ENCODE measurements at places on chromosomes 1 and 21. TPM values are rescaled to one million over a fixed set of nuclear protein-coding genes. Genes with fewer than 3 reads are reported as not detected.

GRCh38 chr1:9733160-9733789, 81.7 kb downstream of the PIK3CD start:
- peaks cover 59% of the 10 kb centered on the region for H3K36me3 ChIP-seq
- no peak for DNase-seq
- H3K4me1 ChIP-seq = peaks cover 36% of the 10 kb centered on the region
- H3K4me3 ChIP-seq = no peak overlapping the region

GRCh38 chr21:45537111-45537745, 5.0 kb downstream of the SLC19A1 start:
- peaks cover 29% of the 10 kb centered on the region for H3K4me1 ChIP-seq
- DNase-seq = no peak
- peaks cover 17% of the 10 kb centered on the region for H3K36me3 ChIP-seq
- H3K27me3 ChIP-seq = no peaks in the 10 kb centered on the region

DNA sequence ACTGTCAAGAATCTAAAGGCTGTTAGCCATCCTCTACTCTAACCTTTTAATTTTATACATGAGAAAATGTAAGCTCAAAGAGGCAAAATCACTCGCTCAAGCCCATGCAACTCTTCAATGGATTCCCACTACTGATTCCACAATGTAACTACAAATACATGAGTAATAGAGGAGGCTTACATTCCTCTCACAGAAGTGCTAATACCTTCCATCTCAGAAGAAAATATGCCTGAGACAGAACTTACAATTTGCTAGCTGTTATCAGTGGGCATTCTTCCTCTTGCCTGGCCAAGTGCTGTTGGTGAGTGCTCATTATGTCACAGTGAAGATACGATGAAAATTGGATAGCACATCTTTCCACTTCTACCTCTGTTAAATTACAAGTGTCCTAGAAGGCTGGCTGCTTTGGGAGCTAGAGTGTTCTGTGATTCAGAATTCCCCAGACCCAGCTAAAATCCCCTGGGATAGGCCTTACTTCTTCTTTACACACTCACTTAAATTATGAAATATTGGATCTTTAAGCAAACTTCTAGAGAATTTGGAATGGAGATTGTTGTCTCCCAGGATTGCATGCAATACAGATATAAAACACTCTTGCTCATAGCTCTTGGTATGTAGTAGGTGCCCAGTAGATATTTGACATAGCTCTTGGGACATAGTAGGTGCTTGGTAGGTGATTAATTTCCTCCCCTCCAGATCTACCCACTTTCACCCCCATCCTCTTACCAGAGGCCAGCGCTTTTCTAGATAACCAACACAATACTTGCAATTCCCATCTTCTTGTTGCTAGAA, 24.1 kb downstream of the BCL9 start:
- H3K36me3 ChIP-seq = no peaks in the 10 kb centered on the region
- no peak overlapping the region for H3K4me3 ChIP-seq
- no peak overlapping the region for H3K27ac ChIP-seq
- H3K4me1 ChIP-seq = peaks cover 12% of the 10 kb centered on the region
- no peaks in the 10 kb centered on the region for H3K27me3 ChIP-seq
- no peak for DNase-seq

DNA sequence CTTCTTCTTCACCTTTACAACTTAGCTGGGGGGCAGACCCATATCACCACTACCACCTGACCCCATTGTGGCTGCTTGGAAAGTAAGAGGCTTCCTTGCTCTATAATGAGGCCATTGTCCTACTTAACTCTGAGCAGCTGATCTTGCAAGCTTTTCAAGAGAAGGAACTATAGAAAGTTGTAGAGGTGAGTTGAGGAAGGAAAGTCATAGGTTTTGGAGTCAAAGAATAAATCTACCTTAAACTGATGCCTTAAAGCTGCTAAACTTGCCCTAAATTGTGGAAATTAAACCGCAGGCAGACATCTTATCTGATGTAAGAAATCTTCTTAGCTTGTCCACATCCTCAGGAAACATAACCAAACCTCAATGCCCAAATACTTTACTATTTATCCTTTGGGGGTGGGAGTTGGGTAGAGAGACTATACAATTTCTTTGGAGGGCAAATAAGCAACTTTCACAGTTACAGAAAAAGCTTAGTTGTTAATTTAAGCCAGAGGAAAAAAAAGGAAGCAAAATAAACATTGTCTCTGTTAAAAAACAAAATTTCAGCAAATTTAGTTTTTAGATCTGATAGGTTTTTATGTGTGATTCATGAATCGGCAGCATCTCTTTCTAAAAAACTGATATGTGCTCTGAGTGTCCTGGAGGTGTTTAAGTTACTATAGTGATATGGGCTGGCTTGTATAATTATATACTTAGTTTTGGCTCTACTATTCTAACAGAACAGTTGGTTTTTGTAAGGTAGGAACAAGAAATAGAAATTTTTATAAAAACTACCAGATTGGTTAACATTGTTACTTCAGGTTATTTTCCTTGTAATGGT, 4.7 kb downstream of the IL23R start:
- peaks cover 70% of the 10 kb centered on the region for H3K4me1 ChIP-seq
- peaks cover 52% of the 10 kb centered on the region for H3K36me3 ChIP-seq
- H3K27ac ChIP-seq = peak overlapping the region; percentile 99

Gene SPRR2G
- total RNA-seq = not detected

Gene GIPC2
- 0.17 TPM for total RNA-seq

DNA sequence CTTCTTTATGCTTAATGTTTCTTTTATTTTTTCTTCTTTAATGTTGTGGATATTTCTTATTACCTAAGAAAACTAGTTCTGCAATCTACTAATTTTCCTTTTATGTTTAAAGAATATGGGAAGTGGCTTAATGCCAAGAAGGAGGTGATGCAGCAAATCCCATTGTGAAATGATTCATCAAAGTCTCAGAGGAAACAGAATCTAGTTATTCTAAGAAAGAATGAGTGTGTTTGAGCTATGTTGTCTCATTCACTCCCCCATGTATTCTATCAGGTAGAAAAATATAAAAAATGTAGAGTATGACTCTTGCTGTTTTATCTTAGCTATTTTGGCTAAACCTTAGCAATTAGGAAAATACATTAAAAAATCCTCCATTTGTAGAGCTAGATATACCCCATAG, 659.9 kb upstream of the RGS18 start:
- no peak overlapping the region for H3K4me3 ChIP-seq
- H3K4me1 ChIP-seq = no peaks in the 10 kb centered on the region

Gene GPR37L1
- total RNA-seq = not detected

DNA sequence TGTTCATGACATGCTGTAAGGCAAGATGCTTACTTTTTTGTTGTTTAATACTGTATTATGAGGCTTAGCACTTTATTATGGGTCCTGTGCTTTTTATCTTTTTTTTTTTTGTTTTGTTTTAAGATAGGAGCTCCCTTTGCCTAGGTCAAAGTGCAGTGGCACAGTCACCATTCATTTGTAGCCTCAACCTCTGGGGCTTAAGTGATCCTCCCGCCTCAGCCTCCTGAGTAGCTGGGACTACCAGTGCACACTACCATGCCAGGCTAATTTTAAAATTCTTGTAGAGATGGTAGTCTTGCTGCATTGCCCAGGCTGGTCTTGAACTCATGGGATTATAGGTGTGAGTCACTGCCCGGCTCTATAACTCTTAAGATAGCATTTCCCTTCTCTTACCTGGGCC, 4.6 kb downstream of the UBAP2L start:
- H3K4me1 ChIP-seq = peaks cover 50% of the 10 kb centered on the region
- no peak overlapping the region for H3K4me3 ChIP-seq
- peaks cover 53% of the 10 kb centered on the region for H3K36me3 ChIP-seq
- no peak overlapping the region for H3K27ac ChIP-seq
- DNase-seq = no peak

- H3K27me3 ChIP-seq = no peaks in the 10 kb centered on the region
- H3K27ac ChIP-seq = no peak overlapping the region
- peaks cover 6% of the 10 kb centered on the region for H3K36me3 ChIP-seq
- H3K4me1 ChIP-seq = no peaks in the 10 kb centered on the region
These were observed 85.8 kb downstream of the GPR161 start for GRCh38 chr1:168050880-168051279.

Gene PRDM16
- total RNA-seq = not detected

GRCh38 chr1:52876843-52877242, 34.3 kb downstream of the ZYG11A start:
- no peak overlapping the region for H3K4me3 ChIP-seq
- H3K4me1 ChIP-seq = no peaks in the 10 kb centered on the region
- DNase-seq = no peak

Gene TLCD4
- total RNA-seq = 0.21 TPM

GRCh38 chr1:231106347-231106746, 55.5 kb upstream of the TRIM67 start:
- DNase-seq = no peak
- no peak overlapping the region for H3K4me3 ChIP-seq
- H3K27me3 ChIP-seq = peaks cover 15% of the 10 kb centered on the region

DNA sequence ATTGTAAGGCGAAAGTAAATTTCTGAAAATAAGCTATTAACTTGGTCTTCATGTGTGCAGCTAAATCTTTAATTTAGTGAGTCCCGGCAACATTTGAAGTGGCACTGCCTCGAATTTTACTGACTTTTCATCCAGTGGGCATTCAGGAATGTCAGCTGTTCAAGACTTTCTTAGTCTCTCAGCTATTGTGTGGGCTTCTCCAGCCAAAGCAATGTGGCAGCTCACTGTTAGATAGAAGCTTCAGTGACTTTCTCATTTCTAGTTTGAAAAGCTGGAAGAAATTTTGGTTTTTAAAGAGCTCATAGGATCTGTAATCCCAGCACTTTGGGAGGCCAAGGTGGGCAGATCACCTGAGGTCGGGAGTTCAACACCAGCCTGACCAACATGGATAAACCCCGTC, 44.3 kb upstream of the FAM89A start:
- H3K4me1 ChIP-seq = no peaks in the 10 kb centered on the region
- H3K27me3 ChIP-seq = peaks cover 9% of the 10 kb centered on the region
- H3K36me3 ChIP-seq = no peaks in the 10 kb centered on the region
- no peak overlapping the region for H3K27ac ChIP-seq
- H3K4me3 ChIP-seq = no peak overlapping the region

Gene KMO
- total RNA-seq = not detected

Gene AP4B1
- total RNA-seq = 41.4 TPM

DNA sequence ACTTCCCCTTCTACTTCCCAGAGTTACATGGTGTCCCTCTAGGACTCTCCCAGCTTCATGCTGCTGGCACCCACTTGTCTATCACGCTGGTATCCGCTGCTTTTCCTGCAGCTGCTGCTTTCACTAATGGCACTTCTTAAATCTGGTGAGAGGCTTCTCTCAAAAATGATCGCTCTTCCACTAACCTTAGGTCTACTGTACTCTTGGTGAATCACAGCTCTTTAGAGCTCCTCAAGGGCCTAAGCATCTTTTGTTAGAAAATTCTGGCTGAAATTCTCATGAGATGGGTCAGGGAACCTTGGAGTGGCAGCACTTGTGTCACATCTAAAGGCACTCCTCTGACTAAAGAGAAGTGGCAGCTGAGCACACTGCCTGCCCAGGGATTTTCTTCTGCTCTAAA, 32.1 kb downstream of the ZMYND12 start:
- H3K36me3 ChIP-seq = no peaks in the 10 kb centered on the region
- H3K27me3 ChIP-seq = peaks cover 3% of the 10 kb centered on the region
- H3K4me1 ChIP-seq = no peaks in the 10 kb centered on the region
- H3K4me3 ChIP-seq = no peak overlapping the region
- H3K27ac ChIP-seq = no peak overlapping the region

Gene AADACL3
- not detected for total RNA-seq

DNA sequence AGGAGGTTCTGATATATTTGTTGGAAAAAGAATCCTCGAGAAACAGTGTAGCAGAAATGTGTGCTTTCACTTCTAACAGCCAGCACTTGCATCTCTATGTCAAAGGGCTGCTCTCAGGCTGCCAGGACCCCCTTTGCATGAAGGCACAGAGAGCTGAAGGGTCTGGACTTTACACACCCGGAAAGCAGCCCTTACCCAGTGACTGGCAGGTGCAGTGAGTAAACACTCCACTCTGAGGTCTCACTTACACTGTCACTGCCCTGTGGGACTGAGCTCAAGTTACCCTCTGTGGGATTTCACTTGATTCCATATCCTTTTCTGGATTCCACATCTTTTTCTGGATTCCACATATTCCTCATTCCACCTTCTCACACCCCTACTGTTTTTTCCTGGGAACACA, 40.8 kb upstream of the PPP2R5A start:
- H3K27me3 ChIP-seq = no peaks in the 10 kb centered on the region
- H3K27ac ChIP-seq = no peak overlapping the region
- H3K4me1 ChIP-seq = no peaks in the 10 kb centered on the region
- H3K4me3 ChIP-seq = no peak overlapping the region
- no peaks in the 10 kb centered on the region for H3K36me3 ChIP-seq

DNA sequence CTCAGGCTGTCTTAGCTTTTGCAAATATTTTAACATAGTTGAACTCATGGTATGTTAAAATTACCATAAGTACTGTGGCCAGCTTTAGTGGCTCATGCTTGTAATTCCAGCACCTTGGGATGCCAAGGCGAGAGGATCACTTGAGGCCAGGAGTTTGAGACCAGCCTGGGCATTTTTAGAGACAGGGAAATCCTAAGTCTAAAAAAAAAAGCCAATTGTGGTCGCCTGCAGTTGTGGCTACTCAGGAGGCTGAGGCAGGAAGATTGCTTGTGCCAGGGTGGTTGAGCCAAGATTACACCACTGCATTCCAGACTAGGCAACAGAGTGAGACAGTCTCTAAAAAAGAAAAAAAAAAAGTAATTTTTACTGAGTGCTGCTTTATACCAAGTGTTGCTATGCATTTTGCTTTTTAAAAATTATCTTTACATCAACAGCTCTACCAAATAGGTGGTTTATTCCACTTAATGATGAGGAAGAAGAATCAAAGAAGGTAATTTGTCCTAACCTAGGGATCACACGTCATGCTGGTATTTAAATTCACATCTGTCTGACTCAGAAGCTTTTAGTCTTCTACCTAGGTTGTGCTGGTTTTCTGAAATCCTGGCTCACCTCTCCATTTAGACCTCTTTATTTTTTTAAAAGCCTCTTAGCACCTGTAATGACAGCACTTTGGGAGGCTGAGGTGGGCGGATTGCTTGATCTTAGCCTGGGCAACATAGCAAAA, 16.8 kb downstream of the PPP1R12B start:
- H3K36me3 ChIP-seq = no peaks in the 10 kb centered on the region
- H3K4me1 ChIP-seq = peaks cover 2% of the 10 kb centered on the region
- DNase-seq = no peak
- H3K27me3 ChIP-seq = no peaks in the 10 kb centered on the region
- H3K27ac ChIP-seq = no peak overlapping the region
- no peak overlapping the region for H3K4me3 ChIP-seq

DNA sequence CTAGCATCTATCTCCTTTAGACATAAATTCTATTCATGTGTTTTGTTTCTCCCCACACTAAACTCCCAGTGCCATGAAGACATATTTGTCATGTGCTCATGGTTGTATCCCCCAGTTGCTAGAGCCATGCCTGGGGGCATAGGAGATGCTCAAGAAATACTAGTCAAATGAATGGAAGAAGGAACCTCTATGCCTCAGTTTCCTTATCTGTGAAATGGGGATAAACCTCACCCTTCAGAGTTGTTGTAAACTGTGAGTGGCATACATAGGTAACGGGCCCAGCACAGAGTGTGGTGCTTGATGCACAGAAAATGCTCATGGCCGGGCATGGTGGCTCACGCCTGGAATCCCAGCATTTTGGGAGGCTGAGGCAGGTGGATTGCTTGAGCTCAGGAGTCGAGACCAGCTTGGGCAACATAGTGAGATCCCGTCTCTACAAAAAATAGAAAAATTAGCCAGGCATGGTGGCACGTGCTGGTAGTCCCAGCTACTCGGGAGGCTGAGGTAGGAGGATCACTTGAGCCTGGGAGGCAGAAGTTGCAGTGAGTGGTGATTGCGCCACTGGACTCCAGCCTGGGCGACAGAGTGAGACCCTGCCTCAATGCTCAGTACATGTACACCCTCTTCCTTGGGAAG, 8.7 kb downstream of the LDLRAD2 start:
- no peak for DNase-seq
- H3K36me3 ChIP-seq = no peaks in the 10 kb centered on the region
- peaks cover 2% of the 10 kb centered on the region for H3K4me1 ChIP-seq
- H3K27me3 ChIP-seq = peaks cover 2% of the 10 kb centered on the region
- no peak overlapping the region for H3K27ac ChIP-seq
